DMS153 (cell line): ENCODE measurements at places on chromosomes 3 and 15.

DNA sequence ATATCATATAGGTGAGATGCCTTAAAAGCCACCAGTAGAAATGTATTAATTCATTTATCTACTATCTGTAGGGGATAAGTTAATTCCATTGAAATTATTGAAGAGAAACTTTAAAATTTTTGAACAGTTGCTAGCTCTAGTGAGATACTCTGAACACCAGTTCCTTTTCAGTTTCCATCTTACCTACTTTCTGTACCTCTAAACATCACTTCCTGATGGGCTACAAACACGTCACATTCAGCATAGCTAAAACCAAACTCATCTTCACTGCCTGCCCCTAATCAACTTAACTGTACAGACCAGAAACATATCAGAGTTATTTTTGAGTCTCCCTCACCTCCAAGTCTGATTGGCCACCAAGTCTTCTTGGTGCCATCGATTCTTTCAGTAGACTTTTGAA, 88.9 kb downstream of the FEZF2 start:
- DNase-seq = no peak

GRCh38 chr15:39313467-39313866, 267.4 kb upstream of the THBS1 start:
- DNase-seq = no peak

DNA sequence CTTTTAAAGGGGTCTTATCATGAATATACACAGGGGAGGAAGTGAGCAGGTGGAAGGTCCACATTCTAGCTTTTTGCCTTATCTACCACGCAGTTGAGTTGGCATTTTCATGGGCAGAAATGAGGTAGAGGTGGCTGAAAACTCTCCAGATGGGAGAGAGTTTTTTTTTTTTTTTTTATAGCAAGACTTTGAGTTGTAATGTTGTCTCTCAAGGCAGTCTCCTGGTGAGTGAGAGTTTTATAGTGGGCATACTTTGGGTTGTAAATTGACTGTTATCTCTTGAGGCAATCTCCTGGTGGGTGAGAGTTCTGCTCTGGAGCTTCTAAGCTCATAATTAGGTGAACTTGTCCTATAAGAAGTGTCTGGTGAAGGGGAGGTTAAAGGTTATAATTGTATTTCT, 191.7 kb upstream of the NAALADL2 start:
- DNase-seq = no peak

GRCh38 chr3:61985020-61985419, 388.3 kb downstream of the FEZF2 start:
- DNase-seq = no peak

- no peak for DNase-seq
Measured at GRCh38 chr15:57767481-57767880, 61.0 kb downstream of the POLR2M start.

- DNase-seq = no peak
Measured at GRCh38 chr15:47542312-47542989, 174.9 kb upstream of the SEMA6D start.

GRCh38 chr3:81300324-81300927, 461.0 kb downstream of the GBE1 start:
- DNase-seq = no peak

DNA sequence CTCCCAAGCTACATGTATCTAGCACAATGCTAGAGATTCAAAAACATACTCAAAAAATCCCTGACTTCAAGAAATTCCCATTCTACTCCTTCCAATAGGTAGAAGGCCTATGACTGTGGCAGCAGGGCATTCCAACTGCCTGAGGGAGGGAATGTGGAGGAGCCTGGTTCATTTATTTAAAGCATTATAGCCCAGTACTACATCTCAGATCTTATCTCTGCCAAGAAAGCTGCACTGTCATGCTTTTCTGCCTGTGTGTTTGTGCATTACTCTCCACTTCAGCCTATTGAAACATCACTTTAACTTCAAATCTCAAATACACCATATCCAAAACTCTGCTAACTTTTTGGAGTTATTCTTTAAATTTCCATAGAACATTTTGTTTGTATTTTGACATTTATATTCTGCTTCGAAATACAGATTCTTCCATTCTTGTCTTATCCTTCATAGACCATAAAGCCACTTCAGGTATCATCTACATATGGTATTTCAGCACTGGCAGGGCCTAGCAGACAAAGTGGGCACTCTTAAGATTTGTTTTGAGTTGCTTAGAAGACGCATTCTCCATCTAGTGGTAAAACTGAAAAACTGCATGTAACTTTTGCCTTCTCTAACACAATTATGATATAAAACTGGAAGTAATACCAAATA, 59.1 kb upstream of the NEDD4 start:
- no peak for DNase-seq

DNA sequence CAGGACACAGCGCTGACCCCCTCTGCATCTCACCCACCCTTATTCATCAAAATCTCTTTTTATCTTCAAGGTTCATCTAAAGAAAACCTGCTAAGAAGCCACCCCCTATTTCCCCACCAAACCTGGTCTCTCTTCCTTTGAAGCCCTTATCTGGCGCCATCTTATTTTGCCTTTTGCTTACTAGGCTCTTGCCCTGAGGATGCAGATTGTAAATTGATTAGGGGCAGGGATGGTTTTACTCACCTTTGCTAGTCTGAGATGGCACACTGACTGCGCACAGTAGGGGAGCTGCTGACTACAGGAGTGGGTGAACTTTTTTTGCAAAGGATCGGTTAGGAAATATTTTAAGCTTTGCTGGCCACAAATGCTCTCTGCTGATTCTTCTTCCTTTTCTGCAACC, 78.9 kb upstream of the BHLHE40 start:
- no peak for DNase-seq
